ENCODE measurements at places on chromosomes 1 and 21.

GRCh38 chr1:20727746-20728316 is 4.7 kb downstream of the SH2D5 start:
- no peak overlapping the region for H3K4me3 ChIP-seq
- no peak overlapping the region for H3K27ac ChIP-seq
- peaks cover 15% of the 10 kb centered on the region for H3K27me3 ChIP-seq
- peaks cover 15% of the 10 kb centered on the region for H3K4me1 ChIP-seq
- H3K36me3 ChIP-seq: no peaks in the 10 kb centered on the region
- no peak for DNase-seq

- no peak overlapping the region for H3K27ac ChIP-seq
- no peaks in the 10 kb centered on the region for H3K36me3 ChIP-seq
- peak; percentile 61 for DNase-seq
Observed at GRCh38 chr1:225318706-225319575, 108.9 kb downstream of the LBR start.

- no peaks in the 10 kb centered on the region for H3K27me3 ChIP-seq
- no peak overlapping the region for H3K4me3 ChIP-seq
- H3K4me1 ChIP-seq: peaks cover 20% of the 10 kb centered on the region
- no peak overlapping the region for H3K27ac ChIP-seq
Observed at GRCh38 chr1:117633936-117634335, 28.1 kb downstream of the TENT5C start.

DNA sequence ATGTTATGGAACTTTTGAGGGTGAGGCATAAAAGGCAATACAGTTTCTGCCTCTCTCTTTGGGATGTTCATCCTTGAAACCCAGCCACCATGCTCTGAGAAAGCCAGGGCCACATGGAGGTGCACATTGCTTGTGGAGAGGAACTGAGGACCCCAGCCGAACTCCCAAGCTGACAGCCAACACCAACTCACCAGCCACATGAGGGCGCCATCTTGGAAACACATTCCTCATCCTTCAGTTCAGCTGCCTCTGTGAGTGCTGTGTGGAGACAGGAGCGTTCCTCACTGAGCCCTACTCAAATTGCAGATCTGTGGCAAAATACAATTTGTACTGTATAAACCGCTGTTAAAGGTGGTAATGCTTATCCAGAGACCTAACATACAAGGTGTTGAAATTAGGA is 137.5 kb downstream of the GABPA start:
- no peaks in the 10 kb centered on the region for H3K27me3 ChIP-seq
- no peaks in the 10 kb centered on the region for H3K4me1 ChIP-seq
- DNase-seq: no peak
- H3K4me3 ChIP-seq: no peak overlapping the region
- no peaks in the 10 kb centered on the region for H3K36me3 ChIP-seq
- H3K27ac ChIP-seq: no peak overlapping the region

- no peak for DNase-seq
- no peak overlapping the region for H3K4me3 ChIP-seq
- peaks cover 15% of the 10 kb centered on the region for H3K4me1 ChIP-seq
- peaks cover 27% of the 10 kb centered on the region for H3K36me3 ChIP-seq
- peak overlapping the region; percentile 48 for H3K27ac ChIP-seq
Observed at GRCh38 chr21:36255663-36256062, 64.3 kb upstream of the MORC3 start.

DNA sequence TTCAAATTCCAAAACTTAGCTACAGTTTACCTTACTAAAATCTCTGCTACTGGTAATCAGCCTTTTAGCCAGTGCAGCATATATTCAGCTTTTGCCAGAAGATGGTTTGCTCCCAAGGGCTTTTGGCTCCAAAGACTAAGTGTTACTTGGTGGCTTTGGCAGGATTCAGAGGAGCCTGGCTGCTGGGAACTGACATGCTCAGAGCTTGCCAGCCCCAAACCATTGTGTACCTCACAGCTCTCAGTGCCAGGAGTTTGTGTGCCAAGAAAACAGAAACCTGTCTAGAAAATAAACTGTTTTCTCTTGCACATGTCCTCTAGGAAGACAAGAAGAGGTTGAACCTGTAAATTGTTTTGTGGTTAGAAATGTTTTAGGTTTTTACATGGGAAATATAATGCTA is 315.9 kb downstream of the ST6GALNAC3 start:
- no peak for DNase-seq
- H3K4me3 ChIP-seq: no peak overlapping the region
- H3K27ac ChIP-seq: no peak overlapping the region
- H3K36me3 ChIP-seq: no peaks in the 10 kb centered on the region

- no peak for DNase-seq
- no peak overlapping the region for H3K4me3 ChIP-seq
- H3K27ac ChIP-seq: no peak overlapping the region
Observed at GRCh38 chr1:150999051-150999674, 7.5 kb downstream of the MINDY1 start.

DNA sequence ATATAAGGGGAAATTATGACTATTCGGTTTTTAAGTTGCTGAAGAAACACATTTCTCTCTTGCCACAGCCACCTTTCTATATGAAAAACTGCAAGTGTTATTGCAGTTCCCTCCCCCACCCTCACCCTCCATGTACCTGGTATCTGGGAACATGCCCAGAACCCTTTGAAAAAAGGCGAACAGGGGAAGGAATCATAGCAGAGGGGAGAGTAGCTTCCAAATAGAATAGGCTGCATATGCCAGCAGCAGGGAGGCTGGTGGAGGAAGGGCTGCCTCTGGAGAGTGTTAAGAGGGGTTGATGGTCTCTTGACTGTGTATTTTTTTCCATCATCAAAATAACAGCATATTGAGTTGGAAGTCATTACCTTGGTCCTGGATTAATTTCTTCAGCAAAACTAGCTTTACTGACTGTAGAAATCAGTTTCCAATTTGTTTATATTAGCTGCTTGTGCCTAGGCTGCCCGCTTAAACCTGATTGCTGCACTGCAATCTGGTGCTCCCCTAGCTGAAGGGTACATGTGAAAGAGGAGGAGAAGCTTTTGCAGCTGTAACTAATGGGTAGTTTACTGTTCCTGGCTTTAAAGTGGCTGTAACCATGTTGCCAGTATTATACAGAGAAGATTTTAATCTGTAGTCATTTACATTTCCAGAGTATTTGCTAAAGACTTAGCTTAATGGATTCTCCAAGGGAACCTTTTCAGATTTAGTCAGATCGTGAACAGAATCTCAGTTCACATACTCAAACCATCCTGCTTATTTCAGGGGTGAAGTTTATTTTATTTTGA is 22.7 kb downstream of the AHCYL1 start:
- H3K4me3 ChIP-seq: no peak overlapping the region
- DNase-seq: no peak
- no peaks in the 10 kb centered on the region for H3K27me3 ChIP-seq
- H3K4me1 ChIP-seq: peaks cover 2% of the 10 kb centered on the region

GRCh38 chr1:114126261-114127095 is 27.2 kb downstream of the SYT6 start:
- H3K27me3 ChIP-seq: no peaks in the 10 kb centered on the region
- H3K4me3 ChIP-seq: no peak overlapping the region
- H3K4me1 ChIP-seq: peaks cover 13% of the 10 kb centered on the region
- H3K27ac ChIP-seq: peak overlapping the region; percentile 2
- DNase-seq: no peak
- H3K36me3 ChIP-seq: no peaks in the 10 kb centered on the region

DNA sequence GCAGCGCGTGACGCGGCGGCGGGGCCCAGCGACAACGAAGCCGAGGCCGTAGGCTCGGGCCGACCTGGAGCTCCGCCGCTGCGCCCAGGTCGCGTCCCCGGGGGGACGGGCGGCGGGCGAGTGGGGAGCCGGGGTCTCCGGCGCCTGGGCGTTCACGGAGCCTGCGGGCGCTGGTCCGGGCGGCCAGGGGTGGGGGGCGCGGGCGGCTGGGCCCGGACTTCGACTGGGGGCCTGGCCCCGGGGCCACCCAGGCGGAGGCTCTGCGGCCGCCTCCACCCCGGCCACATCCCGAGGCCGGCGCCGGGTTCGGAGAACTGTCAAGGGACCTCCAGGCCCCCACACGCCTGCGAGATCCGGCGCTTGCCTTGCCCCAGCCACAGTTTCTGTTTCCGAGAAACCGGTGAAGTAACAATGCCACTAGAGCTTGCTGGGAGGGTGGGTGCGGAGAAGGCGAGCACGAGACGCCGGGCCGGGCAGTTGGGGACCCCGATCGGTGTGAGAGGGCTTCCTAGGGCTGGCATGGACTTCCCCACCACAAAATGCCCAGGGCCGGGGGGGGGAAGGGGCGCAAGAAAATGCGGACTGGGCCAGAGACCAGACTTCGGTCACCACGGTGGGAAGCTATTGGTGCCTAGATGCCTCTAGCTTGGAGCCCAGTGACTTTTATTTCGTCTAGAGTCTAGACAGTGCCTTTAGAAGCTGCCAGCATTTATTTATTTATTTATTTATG is 501 bp downstream of the FBXO6 start:
- H3K4me1 ChIP-seq: peaks cover 28% of the 10 kb centered on the region
- H3K4me3 ChIP-seq: peak overlapping the region; percentile 49
- no peaks in the 10 kb centered on the region for H3K27me3 ChIP-seq

- H3K27me3 ChIP-seq: no peaks in the 10 kb centered on the region
- no peak for DNase-seq
- no peaks in the 10 kb centered on the region for H3K36me3 ChIP-seq
- no peaks in the 10 kb centered on the region for H3K4me1 ChIP-seq
- H3K4me3 ChIP-seq: no peak overlapping the region
- H3K27ac ChIP-seq: no peak overlapping the region
Observed at GRCh38 chr1:172040466-172040865, 199.2 kb downstream of the DNM3 start.

GRCh38 chr1:208271236-208271635 is 27.1 kb upstream of the PLXNA2 start:
- H3K27ac ChIP-seq: no peak overlapping the region
- no peaks in the 10 kb centered on the region for H3K4me1 ChIP-seq
- H3K36me3 ChIP-seq: no peaks in the 10 kb centered on the region
- no peak overlapping the region for H3K4me3 ChIP-seq
- no peak for DNase-seq

DNA sequence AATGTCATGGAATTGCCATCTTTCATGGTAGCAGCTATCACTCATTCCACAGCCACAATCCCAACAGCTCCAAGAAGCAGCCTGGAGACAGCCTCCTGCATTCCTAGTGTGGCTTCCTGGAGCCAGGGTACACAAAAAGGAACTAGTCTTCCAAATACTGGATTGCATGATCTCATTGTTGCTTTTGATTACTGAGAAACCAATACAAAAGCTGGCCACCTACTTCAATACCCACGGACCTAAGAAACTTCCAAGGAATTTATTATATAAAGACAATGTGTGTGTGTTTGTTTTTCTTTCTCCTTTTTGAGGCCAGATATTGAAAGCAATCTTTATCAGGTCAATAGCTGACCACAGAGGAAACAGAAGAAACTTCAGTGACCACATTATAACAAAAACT is 25.6 kb downstream of the CEP170 start:
- H3K4me3 ChIP-seq: no peak overlapping the region
- no peak for DNase-seq
- H3K4me1 ChIP-seq: peaks cover 5% of the 10 kb centered on the region

GRCh38 chr21:42833439-42833815 is 45.9 kb downstream of the WDR4 start:
- peaks cover 10% of the 10 kb centered on the region for H3K27me3 ChIP-seq
- H3K4me3 ChIP-seq: no peak overlapping the region
- H3K4me1 ChIP-seq: peaks cover 30% of the 10 kb centered on the region
- H3K36me3 ChIP-seq: no peaks in the 10 kb centered on the region
- peak; percentile 75 for DNase-seq

GRCh38 chr1:207030522-207031009 is 2.0 kb downstream of the C1orf116 start:
- peaks cover 8% of the 10 kb centered on the region for H3K27me3 ChIP-seq
- no peak overlapping the region for H3K4me3 ChIP-seq
- H3K27ac ChIP-seq: no peak overlapping the region
- H3K36me3 ChIP-seq: no peaks in the 10 kb centered on the region
- no peaks in the 10 kb centered on the region for H3K4me1 ChIP-seq
- DNase-seq: no peak

GRCh38 chr1:52523376-52523775 is 29.5 kb downstream of the TUT4 start:
- peaks cover 7% of the 10 kb centered on the region for H3K4me1 ChIP-seq
- peak; percentile 32 for DNase-seq
- H3K27me3 ChIP-seq: no peaks in the 10 kb centered on the region

DNA sequence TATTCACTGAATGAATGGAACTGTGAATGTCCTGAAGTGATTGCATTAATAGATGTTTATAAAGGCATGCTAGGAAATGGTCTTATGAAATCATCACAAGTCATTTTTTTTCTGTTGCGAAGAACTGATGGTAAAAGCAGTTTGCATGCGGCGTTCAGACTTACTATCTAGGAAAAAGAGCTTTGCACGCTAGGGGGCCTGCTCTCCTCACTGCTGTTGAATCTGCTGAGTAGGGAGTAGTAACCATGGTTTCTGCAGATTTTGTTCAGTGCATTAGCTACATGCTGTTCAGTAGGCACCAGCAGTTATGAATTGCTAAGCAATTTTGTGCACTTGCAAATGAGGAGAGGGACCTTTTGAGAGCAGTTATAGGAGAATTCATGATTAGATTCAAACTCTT is 57.9 kb downstream of the CENPF start:
- DNase-seq: peak; percentile 35
- no peaks in the 10 kb centered on the region for H3K36me3 ChIP-seq
- H3K4me1 ChIP-seq: no peaks in the 10 kb centered on the region
- no peak overlapping the region for H3K27ac ChIP-seq

- no peaks in the 10 kb centered on the region for H3K36me3 ChIP-seq
- H3K4me3 ChIP-seq: no peak overlapping the region
- no peaks in the 10 kb centered on the region for H3K27me3 ChIP-seq
- no peak overlapping the region for H3K27ac ChIP-seq
- no peak for DNase-seq
Observed at GRCh38 chr1:232322162-232322734, 307.7 kb downstream of the SIPA1L2 start.

GRCh38 chr1:79310609-79311008 is 304.1 kb upstream of the ADGRL4 start:
- H3K27ac ChIP-seq: no peak overlapping the region
- H3K36me3 ChIP-seq: no peaks in the 10 kb centered on the region
- no peak for DNase-seq
- H3K27me3 ChIP-seq: no peaks in the 10 kb centered on the region
- H3K4me1 ChIP-seq: no peaks in the 10 kb centered on the region
- H3K4me3 ChIP-seq: no peak overlapping the region

DNA sequence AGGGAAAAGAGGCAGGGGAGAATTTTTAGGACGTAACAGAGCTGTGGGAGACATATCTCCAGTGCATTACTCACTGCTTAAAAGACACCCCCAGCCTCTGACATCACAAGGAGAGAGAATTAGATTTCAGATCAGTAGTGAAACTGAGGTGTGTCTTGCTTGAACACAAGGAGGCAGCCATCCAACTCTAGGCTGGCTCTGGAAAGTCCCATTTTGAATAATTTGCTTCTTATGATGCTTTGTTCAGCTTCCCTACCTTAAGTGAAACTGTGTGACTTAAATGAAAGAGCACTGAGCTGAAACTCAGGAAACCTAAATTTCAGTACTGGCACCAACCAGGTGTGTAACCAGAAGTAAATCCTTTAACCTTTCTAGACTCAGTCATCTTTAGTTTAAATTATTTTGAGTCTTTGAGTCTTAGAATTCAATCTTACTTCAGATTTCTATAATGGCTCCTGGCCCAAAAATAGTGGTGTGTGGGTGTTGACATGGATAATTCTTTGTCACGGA is 251.6 kb upstream of the SGIP1 start:
- DNase-seq: no peak
- H3K36me3 ChIP-seq: no peaks in the 10 kb centered on the region
- H3K27me3 ChIP-seq: no peaks in the 10 kb centered on the region
- peaks cover 11% of the 10 kb centered on the region for H3K4me1 ChIP-seq

GRCh38 chr1:43460988-43461693 is 7.4 kb upstream of the HYI start:
- no peak for DNase-seq
- H3K36me3 ChIP-seq: no peaks in the 10 kb centered on the region
- no peaks in the 10 kb centered on the region for H3K4me1 ChIP-seq
- H3K27ac ChIP-seq: no peak overlapping the region

Measured in natural killer cell (primary cell).